ENCODE measurements at places on chromosomes 13 and 19.

DNA sequence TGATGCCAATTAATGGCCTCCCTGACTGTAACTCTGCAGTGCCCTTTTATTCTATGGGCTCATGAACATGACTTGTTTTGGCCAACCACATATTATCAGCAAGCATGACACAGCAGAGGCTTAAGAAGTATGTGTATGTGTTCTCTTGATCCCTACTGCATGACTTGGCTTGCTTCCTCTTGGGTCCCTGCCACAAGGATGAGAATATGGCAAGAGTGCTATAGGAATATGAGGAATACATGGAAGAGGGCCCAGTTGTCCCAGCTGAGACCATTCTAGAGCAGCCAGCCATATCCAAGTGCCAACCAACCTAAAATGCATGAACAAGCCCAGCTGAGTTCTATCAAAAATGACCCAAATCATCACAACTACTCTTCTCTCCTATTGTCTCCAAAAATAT, 576.7 kb upstream of the PCDH9 start:
- no peak for DNase-seq

DNA sequence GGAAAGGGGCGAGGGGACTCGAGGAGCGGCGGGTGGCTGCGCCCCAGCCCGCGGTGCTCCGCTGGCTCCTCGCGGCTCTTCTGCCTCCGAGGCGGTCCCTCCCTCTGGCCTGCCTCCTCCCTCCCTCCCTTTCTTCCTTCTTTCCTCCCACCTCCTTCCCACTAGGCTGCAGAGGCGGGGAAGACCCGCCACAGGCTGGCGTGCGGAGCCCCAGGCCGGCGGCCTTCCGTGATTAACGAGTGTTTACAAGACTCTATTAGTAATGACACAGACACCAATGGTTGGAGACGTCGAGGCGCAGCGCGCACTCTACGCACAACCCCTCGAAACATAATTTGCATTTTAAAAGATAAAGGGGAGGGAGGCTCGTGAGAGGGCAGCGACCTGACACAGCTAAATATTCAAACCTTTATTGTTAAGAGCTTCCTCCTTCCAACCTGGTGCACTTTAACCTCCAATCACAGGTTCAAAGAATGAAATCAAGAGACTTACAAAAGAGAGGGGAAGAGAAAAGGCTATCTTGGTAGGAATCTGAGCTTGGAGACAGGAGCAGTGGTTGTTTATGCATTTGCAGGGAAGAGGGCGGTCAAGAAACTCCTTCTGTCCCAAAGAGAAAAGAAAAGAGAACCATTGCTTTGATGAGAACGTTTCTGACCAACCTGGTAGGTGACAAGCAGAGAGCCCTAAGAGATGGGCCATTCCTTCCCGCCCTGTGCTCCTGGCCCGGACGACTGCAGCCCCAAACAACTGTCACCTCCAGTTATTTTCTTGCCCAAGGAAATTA, at the start of gene CDX2:
CDX2 (minus strand) TSS at position 234 of the 784 bp plus-strand sequence. CDS start 309 bp downstream, outside the sequence.
- no peak for DNase-seq

DNA sequence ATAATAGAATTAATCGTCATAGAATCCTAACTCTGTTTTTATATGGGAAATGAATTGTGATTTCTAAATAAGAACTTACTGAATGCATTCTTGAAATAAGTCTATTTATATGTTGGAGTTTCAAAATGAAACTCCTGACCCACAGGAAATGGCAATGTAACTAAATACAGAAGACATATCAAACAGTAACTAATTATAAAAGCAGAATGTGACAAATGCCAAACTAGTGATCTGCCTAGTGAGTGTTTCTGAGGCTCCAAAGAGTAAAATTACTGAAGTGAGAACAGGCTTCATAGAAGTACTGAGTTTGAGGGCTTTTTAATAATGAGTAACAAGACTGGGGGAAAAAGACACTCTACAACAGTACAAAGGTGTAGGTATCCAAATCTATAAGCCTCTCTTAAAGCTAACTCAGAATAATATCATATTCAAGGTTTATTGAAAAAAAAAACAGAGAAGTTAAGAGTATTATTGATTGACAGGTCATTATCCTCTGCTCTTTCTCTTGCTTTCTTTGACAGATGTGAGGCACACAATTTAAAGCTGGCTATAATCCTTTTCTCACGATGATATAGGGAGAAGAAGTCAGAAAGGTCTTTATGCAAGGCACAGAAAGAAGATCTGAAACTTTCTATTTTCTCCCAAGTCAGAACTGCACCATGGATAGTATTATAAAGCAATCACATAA, 17.4 kb upstream of the ATXN8OS start:
- DNase-seq = no peak

- DNase-seq = no peak
These were observed 32.2 kb upstream of the ZNF766 start for GRCh38 chr19:52237197-52237596.

DNA sequence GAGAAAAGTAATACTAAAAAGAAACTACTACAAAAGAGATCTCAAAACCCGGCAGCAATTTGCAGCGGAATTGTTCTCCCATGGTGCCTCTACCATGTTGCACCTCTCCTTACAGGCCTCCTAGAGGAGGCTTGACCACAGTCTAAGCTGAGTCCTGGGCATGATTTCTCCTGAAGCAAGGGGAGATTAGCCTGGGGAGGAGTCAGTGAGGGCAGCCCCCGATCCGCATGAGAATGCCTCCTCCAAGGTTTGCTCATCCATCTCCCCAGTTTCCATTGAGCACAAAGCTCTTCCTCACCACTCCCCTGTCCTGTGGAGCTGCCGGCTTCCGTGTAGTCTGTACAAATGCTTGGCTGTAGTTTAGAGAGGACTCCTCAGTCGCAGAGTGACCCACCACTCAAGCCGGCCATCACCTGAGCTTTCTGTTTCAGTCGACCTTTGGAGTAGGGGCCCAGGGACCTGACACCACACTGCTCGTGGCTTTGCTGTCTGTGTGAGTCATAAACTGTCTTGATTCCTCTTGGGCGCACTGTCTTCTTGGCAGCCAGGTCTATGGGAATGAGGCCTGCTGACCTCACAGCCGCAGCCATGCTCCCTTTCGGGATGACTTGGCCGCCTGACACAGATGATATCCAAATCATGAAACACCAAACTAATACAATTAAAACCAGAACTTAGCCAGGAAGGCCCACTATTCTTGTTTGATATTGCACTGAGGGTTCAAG, 72.3 kb downstream of the C1QTNF9 start:
- DNase-seq = peak; percentile 6

- peak; percentile 37 for DNase-seq
These were observed 846 bp upstream of the PRKACA start for GRCh38 chr19:14118165-14119051.

- DNase-seq = no peak
These were observed 202.8 kb upstream of the ZNF536 start for GRCh38 chr19:30169196-30169900.

GRCh38 chr13:110661256-110661655, 44.7 kb downstream of the CARS2 start:
- no peak for DNase-seq

- no peak for DNase-seq
These were observed 13.1 kb downstream of the HPN start for GRCh38 chr19:35054626-35055025.
